Kidney glomerular epithelial cell (primary cell): ENCODE measurements at places on chromosomes 7 and 10.

DNA sequence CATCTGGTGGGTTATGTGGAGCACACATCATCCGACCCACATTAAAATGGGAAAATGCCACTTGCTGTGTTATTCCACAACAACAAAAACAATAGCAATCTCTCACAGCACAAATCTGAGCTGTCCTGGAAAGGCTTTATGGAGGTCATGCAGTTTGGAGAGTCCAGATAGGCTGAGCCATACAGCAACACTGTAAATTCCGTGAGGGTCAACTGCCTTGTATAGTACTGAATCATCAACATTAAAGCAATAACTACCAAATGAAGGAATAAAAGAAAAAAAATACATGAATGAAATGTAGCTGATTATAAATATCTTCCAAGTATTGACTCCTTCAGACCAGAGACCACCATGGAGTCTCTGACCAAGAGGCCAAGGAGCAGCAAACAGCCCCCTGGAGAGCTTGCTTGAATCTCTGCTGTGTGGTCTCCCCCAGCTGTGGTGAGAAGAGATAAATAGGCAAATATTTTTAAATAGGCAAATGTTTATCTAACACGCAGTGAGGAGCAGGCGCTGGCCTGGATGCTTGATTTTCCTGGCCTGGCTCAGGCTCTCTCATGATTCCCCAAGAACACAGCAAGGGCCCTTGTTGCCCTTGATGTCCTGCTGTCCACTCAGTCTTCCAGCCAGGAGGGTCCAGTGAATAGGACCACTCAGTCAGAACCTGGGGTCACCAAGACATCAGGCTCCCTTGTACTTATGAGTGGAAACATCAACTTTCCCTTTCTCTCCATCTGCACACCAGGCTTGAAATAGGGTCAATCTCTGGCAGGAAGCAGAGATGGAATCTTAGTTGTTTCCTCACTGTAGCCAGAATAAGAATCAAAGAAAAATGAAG lies 1021.3 kb downstream of the XPNPEP1 start:
- DNase-seq, result no peak

DNA sequence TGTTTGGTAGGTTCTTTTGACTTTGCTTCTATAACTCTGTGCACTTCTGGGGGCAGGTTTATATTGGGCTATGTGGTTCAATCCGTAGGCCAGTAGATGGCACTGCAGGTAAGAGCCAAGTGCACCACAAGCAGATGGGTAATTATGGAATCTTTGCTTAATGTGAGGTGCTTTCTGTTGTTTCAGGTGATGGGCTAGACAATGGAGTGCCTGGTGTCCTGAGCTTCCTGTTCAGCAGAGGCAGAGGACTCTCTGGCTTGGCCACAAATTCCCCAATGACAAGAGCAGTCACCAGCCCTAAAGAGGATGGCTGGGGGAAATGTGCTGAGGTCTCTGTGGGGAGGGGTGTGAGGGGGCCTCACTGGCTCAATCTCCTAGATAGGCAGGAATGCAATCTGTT lies 455.0 kb downstream of the CCSER2 start:
- DNase-seq, result peak; percentile 49

- DNase-seq, result peak; percentile 41
Observed at GRCh38 chr10:17003151-17003550, 126.5 kb downstream of the CUBN start.

DNA sequence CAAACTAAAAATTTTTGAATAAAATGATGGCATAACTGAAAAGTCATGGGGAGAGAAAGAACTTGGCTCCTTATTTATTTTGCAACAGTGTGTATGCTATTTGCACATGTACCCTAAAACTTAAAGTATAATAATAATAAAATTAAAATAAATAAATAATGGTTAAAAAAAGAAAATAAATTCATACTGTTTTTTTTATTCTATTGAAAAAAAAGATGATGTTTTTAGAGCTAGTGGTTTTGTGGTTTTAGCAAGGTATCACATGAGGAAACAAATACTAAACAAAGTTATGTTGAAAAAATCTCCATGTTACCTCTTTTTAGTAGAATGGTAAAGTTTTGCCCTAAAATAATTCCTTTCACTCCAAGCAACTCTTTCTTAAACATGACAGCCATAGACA lies 26.2 kb downstream of the TMEM168 start:
- no peak for DNase-seq

DNA sequence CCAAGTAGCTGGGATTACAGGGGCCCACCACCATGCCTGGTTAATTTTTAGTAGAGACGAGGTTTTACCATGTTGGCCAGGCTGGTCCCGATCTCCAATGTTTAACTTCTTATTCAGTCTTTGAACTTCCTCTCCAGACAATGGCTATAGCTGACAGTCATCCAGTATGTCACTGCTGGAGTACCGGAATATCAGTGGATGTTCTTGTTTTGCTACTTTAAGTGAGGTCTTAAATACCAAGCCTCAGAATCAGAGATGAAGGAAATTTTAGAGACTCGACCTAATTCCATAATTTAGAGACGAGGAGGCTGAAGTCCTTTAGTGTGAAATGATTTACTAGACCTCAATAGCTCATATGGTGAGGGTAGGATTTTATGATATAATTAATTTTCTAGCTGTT lies 294.8 kb upstream of the KLF6 start:
- DNase-seq, result no peak

DNA sequence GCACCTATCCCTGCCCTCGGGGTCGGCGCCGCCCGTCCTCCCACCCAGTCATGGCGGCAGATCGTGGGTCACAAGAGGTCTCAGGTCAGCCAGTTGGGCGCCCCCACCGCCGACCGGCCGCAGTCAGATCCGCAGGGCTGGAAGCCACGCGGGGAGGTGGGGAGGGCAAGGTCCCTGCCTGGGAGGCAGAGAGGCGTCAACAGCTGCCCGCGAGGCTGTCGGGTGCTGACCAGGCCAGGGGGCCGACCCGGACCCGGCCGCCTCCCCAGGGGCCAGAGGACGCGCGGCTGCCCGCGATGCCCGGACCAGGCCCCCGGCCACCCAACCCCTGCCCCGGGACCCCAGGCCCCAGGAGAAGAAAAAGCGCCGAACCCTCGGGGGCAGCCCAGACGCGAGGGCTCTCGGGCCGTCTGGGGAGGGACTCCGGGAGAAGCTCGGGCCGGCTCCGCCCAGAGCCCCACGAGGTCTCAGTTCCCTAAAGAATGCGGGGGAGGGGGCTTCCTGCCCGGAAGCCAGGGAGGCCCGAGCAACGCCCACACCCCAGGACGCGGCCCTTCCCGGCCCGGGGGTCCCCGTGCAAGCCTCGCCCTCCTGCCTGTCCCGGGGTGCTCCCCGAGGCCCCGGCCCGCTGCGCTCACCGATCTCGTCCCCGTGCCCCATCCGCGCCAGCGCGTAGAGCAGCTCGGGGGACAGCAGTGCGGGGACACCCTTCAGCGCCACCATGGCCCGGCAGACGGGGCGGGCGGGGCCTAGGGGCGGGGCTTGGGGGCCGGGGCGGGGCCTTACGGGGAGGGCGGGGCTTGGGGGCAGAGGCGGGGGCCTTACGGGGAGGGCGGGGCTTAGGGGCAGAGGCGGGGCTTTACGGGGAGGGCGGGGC lies at the start of gene FUOM:
FUOM (minus strand) TSS at position 735 of the 877 bp plus-strand sequence; CDS start at position 723, 12 bp downstream.
- peak; percentile 15 for DNase-seq

- peak; percentile 33 for DNase-seq
Observed at GRCh38 chr7:29102558-29103151, 43.7 kb downstream of the CPVL start.

GRCh38 chr10:4333459-4333894 lies 492.5 kb upstream of the AKR1E2 start:
- no peak for DNase-seq

DNA sequence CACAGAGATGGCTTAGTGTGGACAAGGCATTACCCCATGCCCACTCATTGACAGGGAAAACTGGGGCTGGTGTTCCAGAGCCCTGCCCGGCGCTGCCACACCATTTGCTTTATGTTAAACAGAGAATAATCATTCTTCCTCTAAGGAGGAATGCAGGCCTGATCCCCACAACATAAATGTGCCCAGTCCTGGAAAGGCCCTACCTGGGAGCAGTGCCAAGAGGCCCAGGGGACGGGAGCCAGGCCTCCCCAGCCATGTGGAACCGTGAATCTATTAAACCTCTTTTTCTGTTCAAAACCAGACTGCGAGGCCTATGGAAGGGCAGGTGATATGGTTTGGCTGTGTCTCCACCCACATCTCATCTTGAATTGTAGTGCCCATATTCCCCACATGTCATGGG lies 264.1 kb downstream of the GRID1 start:
- DNase-seq, result no peak

GRCh38 chr7:101235050-101235449 lies 2.6 kb downstream of the CLDN15 start:
- no peak for DNase-seq

- DNase-seq, result no peak
Observed at GRCh38 chr10:71893258-71893815, 42.3 kb upstream of the PSAP start.

GRCh38 chr10:24793648-24794379 lies 70.1 kb upstream of the ARHGAP21 start:
- no peak for DNase-seq

- no peak for DNase-seq
Observed at GRCh38 chr10:70396140-70396539, 7.8 kb upstream of the EIF4EBP2 start.

DNA sequence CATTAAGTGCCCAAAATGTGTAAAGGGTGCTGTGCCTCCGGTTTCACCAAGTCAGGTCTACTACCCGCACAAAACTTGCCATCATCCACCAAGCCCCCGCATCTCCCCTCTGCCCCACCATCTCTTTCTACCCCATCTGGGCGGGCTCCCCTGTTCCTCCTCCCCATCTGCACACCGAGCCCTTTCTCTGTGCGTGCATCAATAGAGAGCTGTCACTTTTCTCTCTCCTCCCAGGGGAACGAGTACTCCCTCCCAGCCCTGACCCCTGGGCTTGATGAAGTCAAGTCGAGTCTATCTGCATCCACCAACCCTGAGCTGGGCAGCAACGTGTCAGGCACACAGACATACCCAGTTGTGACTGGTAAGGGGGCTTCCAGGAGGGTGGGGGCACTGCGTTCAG lies 63.5 kb downstream of the PAX2 start:
- no peak for DNase-seq

GRCh38 chr10:59829024-59829423 lies 75.8 kb upstream of the MRLN start:
- DNase-seq, result no peak
